ENCODE measurements at places on chromosomes 16 and 17.
A peak's percentile ranks its signal among the peaks of the same experiment; 100 is the strongest.

DNA sequence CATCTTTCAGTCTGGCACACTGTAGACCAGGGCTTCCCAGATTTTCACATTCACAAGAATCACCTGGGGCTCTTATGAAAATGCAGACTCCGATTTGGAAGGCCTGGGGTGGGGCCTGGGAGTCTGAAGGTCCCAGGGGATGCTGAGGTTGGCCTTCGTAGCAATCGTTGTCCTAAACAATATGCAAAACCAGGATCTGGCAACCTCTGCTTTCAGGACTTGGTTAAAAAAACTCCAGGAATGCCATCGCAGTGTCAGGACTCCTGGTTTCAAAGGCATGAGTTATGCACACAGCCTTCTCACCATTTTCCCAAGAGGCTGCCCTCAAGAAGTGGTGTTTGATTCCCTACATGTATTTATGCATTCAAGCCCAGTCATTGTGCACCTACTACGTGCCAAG is 6.7 kb downstream of the CLEC19A start:
- no peak for DNase-seq

GRCh38 chr17:50640686-50641351 is 6.1 kb downstream of the ABCC3 start:
- DNase-seq: no peak

GRCh38 chr17:50697062-50697461 is 10.7 kb downstream of the ANKRD40 start:
- DNase-seq: no peak

GRCh38 chr17:14303343-14304221 is 2.7 kb downstream of the HS3ST3B1 start:
- no peak for DNase-seq

DNA sequence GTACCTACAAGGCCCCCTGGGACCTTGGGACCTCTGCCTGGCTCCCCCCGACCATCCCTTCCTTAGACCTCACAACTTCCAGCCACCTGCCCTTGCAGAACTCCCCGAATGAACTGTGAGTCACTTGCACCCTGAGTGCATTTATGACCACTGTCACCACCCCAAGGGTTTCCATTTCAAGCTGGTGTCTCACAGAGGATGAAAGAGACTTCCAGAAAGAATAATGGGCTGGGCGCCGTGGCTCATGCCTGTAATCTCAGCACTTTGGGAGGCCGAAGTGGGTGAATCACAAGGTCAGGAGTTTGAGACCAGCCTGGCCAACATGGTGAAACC is 124.5 kb upstream of the CIBAR2 start:
- no peak for DNase-seq

DNA sequence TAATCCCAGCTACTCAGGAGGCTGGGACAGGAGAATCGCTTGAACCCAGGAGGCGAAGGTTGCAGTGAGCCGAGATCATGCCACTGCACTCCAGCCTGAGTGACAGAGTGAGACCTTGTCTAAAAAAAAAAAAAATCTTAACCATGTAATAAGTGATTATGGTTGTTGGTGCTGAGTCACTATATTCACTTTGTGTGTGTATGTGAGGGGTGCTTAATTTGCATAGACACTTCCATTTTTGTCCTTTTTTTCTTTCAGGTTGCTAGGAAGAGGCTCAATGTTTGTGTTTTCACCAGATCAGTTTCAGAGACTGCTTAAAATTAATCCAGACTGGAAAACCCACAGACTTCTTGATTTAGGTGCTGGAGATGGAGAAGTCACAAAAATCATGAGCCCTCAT is 18.2 kb downstream of the METTL9 start:
- no peak for DNase-seq

DNA sequence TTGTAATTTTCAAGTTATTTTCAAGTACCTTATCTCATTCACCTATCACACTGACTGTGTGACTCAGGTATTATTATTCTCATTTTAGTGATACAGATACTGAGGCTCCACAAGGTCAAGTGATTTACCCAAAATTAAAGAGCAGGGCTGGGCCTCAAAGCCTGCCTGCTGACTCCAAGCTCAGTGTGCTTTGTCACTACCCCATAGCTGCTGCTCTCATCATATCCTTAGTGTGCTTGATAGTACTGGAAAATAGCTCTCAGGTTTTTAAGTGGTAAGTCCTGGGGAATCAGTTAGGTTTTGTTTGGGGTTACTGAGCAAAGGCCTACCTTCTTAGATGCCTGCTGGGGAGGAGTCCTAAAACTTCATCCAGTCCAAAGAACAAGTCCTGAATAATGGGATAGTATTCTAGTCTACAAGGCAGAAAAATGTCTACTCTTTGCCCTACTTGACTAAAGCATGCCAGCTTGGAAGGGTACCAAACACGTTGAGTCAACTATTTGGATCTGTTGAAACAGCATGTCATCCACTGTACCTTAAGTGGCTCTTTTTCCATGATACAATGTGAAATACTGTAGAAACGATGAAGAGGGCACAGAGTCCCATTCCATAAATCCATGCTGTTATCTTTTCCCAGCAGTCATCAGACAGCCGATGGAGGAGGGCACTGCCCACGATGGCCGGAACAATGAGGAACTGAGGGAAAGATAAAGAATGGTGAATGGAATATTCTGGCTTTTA is 10.7 kb downstream of the MMD start:
- no peak for DNase-seq

- DNase-seq: no peak
Observed at GRCh38 chr16:14148569-14148968, 77.5 kb downstream of the MRTFB start.

DNA sequence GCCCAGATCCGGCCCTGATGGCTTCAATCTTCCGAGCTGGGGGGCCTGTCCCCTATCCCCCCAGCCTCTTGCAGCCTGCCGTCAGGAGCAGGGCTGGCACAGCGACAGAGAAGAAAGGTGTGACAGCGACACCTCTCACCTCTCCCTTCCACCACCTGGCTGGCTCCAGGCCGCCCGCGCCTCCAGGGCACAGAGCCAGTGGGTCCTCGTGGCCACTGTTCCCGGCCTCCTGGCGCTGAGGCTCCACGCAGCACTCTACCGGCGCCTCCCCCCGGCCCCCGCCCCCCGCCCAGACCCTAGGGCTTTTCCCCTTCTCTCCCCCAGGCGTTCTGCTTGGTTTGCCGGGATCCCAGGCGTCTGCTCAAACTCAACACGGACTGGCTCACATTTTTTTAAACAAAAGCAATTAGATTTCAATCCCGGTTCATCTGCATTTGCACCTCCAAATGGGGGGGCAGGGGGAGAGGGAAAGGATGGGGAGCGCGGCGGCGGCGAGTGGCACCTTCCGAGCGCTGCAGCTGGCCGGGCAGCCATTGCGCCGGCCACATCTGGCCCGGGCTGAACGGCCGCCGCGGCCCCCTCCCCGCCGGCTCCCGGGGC is 12.8 kb upstream of the CBX8 start:
- no peak for DNase-seq

- no peak for DNase-seq
Observed at GRCh38 chr17:48055531-48056245, 7.5 kb downstream of the NFE2L1 start.

DNA sequence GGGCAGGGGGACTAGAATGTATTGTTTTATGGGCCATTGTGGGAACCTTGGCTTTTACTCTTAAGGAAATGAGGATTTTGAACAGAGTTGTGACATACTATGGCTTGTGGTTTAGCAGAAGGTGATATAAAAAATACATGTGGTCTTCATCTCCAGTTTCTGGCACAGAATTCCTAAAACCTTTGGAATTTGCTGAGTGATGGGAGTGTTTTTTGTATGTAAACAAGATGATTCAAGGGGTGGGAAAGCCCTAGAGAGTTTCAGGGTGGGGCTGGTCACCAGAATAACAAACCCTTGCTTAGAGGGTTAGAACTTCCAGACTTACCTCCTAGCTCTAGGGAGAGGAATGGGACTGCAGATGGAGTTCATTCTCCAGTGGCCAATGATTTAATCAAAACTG is 316.1 kb downstream of the PHKB start:
- no peak for DNase-seq

GRCh38 chr16:58789351-58789750 is 55.2 kb upstream of the GOT2 start:
- DNase-seq: no peak

DNA sequence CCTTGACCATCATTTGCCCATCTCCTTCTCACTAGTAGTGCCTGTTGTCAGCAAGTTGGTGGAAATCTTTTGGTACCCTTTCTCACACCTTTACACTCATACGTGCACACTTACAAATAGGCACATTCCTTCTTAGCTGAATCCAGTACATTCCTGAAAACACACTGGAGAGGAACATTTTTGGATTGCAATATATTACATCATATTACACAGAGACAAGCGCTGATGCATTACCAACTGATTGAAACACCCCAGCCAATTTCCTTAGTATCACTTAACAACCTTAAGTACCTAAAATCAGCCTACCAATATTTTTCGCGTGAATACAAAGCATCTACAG is 64.1 kb downstream of the PLCG2 start:
- DNase-seq: no peak

GRCh38 chr16:48497932-48498768 is 111.8 kb downstream of the N4BP1 start:
- DNase-seq: no peak

DNA sequence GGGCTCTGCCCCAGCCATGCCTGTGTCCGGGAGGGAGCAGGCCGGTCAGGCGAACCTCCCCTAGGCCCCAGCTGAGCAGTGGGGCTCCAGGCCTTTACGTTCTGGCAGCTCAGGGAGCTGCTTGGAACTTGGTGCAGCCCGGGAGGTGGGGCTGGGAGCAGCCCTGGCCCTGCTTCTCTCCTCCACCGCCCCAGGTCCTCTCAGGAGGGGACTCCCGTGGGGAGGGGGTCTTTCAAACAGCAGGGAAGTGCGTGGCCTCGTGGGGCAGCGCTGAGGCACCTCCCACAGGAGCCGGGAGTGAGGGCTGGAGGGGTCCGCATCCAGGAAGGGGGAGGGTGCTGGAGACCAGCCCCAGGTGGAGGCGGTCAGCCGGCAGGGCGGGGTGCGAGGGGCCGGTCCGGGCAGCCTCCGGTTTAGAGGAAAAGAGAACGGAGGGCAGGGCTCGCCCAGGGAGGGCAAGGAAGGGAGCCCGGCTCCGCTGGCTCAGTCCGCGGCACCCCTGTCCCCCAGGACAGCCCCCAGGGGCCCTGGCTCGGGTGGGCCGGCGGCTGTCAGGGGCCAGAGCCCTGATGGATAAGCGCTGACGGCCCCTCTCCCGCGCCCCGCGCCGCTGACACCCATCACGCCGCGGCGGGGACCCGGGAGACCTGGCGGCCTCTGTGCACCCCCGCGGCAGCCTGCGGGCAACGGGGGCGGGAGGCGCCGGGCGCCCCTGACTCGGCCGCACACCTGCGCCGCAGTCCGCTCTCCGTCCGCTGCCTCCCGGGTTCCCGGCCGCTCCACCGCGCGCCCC is 587 bp upstream of the PRR35 start:
- no peak for DNase-seq

- DNase-seq: no peak
Observed at GRCh38 chr16:73177729-73178295, 129.9 kb upstream of the ZFHX3 start.

- DNase-seq: peak; percentile 75
Observed at GRCh38 chr16:57591086-57591869, 37.2 kb upstream of the ADGRG1 start.
